ENCODE measurements at places on chromosomes 5 and 9.

- no peak for DNase-seq
These were observed 15.8 kb downstream of the NDST1 start for GRCh38 chr5:150523472-150524350.

DNA sequence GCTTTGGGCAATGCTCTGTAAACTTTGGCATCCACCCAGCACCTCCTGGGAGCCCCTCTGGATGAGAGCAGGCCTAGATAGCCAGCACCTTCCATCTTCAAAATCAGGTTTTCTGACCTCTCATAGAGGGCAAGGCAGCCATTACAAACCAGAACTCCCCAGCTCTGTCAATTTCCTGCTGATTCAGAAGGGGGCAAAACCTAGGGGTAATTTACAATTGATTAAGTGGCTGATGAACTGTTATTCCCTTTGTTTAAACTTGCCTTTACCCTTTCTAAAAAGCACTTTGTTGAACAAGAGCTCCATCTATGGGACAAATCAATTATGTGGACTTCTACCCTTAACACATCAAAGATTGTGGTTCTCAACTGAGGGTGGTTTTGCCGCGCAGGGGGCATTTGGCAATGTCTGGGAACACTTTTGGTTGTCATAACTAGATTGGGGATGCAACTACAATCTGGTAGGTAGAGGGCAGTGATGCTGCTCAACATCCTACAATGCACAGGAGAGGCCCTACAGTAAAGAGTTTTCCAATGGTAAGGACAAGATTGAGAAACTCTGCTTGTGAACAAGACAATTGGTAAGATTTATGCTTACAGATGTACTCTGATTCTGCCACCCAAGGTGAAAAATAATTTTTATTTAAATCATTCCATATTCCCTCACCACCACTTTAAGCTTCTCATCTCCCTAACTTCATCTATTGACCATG is 184.1 kb downstream of the MARCHF11 start:
- no peak for DNase-seq

DNA sequence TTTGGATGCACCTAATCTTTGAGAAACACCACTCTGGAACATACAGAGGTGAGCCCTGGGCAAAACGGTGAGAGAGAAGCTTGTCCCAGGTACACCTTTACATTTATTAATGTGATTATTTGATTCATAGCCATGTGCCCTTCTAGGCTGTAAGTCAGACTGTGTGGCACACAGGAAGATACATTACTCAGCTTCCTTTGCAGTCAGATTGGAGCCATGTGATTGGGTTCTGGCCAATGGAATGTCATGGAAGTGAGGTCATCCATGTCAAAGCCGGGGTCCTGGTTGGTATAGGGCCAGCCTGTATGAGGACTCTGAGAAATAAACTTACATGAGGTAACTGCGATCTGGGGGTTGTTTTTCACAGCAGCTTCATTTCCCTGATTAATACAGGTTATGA is 106.8 kb upstream of the CD180 start:
- no peak for DNase-seq

DNA sequence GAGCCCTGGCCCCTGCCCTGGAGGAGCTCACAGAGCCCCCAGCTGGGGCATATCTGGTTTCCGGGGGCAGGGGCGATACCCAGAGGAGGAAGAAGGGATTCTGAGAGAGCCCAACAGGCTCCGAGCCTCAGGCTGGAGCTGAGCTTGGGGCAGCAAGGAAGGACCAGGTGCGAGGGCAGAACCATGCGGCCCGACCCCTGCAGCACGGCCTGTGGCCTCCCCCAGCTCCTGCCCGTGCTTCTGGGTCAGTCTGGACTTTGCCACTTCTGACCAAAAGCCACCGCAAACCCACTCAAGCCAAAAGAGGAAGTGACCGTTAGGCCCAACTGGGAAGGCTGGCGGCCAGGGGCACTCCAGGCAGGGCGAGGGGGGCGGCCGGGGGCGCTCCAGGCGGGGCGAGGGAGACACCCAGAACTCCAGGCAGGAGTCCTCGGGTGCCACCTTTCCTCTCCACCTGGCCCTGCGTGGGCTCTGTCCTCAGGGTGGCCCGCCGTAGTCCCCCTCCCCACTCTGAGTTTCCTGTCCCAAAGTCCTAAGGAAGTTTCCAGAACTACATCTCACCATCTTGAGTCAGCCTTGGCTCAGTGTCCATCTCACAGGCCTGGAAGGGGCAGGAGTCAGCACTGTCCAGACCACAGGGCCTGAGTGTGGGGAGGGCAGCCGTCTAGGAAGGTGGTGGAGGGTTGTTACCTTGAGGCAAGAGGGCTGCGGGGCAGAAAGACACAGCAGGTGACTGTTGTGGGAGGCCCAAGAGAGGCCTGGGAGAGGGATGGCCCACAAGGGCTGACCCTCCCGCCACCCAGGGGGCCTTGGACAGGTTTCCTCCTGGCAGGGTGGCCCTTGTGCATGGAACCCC is 946 bp upstream of the LTC4S start:
- peak; percentile 51 for DNase-seq

DNA sequence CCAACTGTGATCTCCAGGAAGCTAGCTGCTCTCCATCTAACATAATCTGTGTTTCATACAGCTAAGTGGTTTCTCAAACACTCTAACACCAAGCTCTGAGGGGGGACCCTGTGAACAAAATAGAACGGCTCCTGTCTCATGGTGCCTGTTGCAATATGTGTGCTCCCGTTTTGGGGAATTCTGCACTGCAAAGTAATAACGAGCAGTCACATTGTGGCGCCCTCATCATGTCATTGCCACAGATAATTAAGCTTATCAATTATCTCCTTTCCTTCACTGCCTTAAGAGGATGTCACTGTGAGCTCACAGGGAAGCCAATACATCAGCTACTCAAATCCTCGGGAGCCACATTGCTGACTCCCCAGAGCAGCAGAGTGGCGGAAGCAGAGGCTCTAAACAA is 416.2 kb downstream of the SPOCK1 start:
- no peak for DNase-seq

GRCh38 chr9:17018540-17019196 is 116.2 kb upstream of the CNTLN start:
- DNase-seq, result no peak

DNA sequence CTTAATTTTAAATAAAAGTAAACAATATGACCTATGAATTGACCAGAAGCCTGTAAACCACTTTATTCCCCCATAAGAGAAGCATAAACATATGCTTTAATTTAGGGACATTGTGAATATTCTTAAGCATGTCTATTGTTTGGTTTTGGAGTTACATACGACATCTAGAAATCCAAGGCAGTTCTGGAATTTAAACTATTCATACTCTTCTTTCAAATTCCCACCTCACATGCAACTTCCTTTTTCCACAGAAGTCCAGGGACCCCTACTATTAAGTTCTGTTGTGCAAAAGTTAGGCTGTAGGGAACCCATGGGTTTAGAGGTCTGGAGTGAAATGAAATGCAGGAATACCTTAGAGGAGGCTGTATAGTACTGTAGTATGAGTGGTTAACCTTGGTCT is 2.1 kb downstream of the RIC1 start:
- DNase-seq, result no peak

DNA sequence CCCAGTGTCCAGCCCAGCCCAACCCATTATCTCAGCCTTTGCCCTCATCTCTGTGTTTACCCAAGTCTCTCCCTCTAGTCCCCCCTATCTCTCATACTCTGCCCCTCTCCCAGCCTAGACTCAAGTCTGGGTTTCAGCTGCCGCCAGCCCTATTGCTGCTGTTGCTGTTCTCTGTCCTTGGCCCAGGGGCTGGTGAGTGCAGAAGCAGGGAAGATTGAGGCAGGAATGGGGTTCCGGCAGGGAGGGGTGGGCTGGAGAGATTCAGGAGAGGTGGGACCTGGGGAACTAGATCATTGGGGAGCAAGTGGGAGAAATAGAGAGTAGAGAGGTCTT is 702 bp downstream of the TMEM8B start:
- no peak for DNase-seq

- DNase-seq, result no peak
These were observed 23.0 kb downstream of the CDC14B start for GRCh38 chr9:96596601-96597111.

DNA sequence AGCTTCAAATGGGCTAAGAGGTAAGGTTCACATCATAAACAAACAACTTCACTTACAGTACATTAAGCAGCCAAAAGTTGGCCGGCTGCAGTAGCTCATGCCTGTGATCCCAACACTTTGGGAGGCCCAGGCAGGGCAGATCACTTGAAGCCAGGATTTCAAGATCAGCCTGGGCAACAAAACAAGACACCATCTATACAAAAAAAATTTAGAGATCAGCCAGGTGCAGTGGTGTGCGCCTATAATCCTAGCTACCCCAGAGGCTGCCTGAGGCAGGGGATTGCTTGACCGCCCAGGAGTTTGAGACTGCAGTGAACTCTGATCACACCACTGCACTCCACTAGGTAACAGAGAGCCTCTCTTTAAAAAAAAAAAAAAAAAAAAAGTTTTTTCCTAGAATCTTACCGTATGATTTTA is 16.9 kb downstream of the UBTD2 start:
- no peak for DNase-seq

DNA sequence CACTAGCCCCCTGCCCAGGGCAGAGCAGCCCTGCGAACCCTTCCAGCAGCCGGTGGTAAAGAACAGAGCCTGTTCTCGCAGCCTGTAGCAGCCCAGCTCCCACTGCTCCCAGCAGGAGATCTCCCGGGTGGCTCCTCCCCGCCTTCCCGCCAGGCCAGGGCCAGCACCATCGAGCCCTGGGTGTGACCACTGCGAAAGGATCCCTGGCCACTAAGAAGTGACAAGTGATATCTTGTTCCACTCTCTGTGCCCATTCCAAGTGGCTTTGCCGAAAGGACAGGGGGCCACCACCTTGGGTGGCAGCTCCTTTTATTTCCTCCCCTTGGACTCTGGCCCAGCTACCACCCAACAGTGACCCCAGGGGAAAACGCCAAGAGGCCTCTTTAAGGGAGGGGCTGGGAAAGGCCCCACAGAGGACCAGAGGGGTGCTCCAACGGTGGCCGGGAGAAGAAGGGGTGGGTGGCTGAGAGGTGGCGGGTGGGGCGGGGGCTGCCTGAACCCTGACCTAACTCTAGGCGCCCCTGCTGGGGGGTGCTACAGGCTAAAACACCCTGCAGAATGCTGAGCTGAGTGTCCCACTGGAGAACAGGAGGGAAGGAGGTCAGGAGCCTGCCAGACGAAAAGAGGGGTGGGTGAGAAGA is 1.6 kb downstream of the NACC2 start:
- DNase-seq, result no peak

DNA sequence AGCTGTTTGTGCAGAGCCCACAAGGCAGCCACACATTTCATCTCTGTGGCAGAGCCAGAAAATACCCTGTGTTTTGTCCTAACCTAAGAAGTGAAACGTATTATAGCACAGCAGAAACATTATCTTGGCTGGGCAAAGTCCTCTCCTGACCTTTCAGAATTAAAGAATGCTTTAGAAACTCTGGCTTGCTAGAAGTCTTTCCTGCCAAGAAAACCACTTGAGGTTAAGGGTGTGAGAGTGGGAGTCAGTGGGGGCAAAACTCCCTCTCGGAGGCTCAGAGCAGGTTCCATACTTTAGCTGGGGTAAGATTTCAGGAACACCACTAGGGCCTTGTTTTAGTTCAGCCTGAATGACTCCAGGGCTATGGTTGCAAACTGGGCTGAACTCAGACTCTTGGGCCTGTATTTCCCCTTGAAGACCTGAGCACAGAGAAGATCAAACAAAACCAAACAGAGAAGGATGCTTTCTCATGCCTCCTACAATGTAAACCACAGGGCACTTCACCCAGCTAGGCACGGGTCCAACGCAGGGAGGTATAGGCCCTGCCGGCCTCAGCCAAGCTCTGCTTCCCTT is 48.0 kb downstream of the ZNF366 start:
- DNase-seq, result no peak

- DNase-seq, result no peak
These were observed 79.1 kb downstream of the LHFPL2 start for GRCh38 chr5:78569441-78569840.

DNA sequence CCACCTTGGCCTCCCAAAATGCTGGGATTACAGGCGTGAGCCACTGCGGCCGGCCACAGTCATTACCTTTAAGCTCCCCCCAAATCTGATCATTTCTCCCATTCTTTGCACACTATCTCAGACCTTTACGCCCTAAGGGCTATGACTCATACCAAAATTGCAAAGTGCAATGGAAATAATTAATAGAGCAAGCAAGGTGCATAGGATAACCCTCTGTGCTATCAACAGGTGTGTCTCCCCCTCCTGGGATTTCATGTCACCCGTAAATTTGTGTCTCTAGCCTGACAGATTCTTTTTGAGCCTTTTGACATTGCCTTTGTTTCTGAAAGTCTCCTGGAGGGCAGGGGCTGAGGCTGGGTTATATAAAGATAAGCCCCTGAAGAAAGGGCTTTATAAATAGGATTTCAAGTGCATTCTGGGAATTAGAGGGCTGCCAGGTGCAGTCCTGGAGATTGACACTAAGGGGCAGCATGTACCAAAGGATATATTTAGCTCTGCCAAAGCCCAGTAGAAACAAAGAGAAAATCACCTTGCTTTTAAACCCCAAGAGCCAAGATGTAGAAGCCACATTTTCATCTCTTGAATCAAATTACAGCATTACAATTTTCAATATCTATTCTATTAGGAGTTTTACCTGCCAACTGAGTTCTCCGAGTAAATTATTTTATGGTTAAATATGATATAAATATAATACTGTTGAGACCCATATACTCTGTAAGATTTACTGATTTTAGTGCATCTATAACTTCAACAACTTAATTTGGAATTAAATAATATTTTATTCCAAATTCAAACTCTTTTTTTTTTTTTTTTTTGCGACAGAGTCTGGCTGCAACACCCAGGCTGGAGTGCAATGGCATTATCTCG is 18.2 kb downstream of the S100Z start:
- peak; percentile 58 for DNase-seq

- no peak for DNase-seq
These were observed 81.5 kb downstream of the RGS3 start for GRCh38 chr9:113545068-113545467.

DNA sequence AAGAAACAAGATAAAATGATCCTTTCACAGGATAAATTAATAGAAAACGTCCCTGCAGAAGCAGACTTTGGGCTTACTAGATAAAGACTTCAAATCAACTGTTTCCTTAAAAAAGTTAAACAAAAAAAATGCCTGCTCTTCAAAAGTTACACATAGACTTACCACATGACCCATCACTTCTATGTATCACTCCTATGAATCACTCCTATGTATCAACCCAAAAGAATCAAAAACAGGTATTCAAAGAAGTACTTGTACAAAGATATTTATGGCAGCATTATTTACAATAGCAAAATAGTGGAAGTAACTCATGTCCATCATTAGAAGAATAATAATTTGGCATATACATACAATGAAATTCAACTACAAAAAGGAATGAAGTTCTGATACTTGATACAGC is 56.3 kb upstream of the PRDM9 start:
- no peak for DNase-seq

DNA sequence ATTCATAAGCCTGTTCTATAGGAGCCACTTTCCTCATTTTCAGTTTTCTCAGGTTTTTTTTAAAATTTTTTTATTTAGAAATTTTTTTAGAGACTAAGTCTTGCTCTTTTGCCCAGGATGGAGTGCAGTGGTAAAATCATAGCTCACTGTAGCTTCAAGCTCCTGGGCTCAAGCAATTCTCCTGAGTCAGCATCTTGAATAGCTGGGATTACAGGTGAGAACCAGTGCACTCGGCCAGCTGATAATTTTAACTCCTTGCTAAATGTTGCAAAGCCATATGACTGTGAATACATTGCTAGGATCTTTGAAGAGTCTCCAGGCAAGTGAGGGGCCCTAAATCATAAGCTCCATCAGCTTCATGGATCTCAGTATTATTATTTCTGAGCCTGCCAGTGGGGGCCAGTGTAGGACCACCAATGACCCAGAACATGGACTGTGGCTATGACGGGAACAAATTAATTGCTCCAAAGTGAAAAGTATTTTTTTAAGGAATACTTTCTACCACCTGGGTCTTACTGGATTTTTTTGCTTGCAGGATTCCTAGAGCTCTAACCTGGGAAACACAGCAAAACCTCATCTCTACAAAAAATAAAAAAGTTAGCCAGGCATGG is 5.7 kb upstream of the GAPVD1 start:
- no peak for DNase-seq
